ENCODE measurements at places on chromosomes 6 and 20.

- no peak for DNase-seq
These were observed 82.9 kb downstream of the ELOVL4 start for GRCh38 chr6:79864421-79864820.

DNA sequence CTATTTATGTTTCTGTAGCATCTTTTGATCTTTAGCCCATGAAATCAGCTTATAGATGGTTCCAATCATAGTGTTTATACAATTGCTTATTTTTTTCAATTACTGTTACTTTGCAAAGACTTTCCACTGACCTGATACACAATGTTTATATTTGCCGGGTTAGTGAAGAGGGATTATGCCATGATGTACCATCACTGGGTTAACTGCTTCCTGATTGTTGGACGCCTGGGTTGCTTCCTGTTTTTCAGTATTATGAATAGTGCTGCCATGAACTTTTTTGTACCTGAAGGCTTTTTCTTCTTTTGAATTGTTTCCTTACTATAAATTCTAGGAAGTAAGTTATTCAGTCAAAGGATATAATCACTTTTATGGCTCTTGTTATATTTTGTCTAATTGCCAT lies 6.9 kb downstream of the MANBAL start:
- no peak for DNase-seq

GRCh38 chr20:46559685-46560440 lies 9.4 kb upstream of the OCSTAMP start:
- DNase-seq, result no peak

DNA sequence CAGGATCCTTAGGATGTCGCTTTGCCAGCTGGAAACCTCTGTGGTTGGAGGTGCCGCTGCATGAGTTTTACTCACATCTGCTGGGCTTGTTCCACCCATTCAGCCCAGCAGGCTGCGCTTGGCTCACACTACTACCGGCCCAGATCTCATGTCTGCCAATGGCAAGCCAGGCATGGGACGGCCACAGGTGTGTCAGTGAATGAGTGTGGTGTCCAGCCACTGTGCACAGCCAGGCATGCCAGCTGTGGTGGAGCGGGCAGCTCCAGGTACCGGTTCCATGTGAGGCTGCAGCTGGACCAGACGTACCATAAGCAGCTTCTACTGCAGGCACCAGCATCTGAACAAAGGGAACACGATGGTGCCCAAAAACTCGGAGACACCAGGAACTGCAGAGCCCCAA lies 33.1 kb upstream of the ASF1A start:
- no peak for DNase-seq

DNA sequence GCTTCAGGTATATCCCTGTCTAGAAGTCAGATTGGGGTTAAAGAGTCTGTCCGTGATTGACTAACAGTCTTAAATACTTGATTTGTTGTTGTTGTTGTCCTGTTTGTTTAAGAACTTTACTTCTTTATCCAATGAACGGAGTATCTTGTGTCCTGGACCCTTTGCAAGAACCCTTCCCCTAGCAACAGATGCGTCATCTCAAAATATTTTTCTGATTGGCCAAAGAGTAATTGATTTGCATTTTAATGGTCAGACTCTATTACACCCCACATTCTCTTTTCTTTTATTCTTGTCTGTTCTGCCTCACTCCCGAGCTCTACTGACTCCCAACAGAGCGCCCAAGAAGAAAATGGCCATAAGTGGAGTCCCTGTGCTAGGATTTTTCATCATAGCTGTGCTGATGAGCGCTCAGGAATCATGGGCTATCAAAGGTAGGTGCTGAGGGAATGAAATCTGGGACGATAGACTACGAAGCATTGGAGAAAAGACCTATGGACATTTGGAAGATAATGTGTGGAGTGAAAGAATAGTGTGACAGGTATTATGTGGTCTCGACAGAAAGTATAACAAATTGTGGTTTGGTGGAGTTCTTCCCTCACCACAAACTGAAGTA lies at the start of gene HLA-DRA:
Gene HLA-DRA (plus strand): TSS at position 286 of the 613 bp plus-strand sequence. CDS start 64 bp downstream, at position 350.
- DNase-seq, result peak; percentile 20

- no peak for DNase-seq
These were observed 82.7 kb downstream of the CFAP61 start for GRCh38 chr20:20134941-20135575.

DNA sequence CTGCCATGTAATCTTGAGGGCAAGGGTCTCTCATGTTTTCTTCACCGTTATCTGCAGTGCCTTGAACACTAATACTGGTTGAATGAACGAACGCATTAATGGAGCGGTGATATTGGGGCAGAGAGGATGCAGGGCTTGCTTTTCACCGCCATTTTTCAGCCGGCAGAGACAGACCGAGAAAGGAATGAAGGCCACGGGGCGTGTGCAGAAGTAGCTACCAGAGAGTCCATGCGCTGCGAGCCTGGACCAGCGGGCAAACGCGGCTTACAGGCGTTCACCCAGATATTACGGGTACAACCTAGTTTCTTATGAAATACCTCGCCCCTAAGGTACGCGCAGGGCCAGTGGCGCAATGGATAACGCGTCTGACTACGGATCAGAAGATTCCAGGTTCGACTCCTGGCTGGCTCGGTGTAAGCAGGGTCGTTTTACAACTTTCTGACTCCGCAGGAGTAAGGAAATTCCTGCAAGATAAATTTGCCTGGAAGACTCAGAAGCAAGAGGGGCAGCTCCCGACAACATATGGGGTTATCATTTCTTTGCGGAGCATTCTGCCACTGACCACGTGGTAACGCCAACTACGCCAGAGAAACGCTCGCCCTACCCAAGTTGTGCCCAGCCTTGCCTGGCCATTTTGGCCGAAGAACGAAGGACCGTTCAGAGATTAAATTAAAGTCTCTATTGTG lies 863 bp upstream of the HMGN4 start:
- peak; percentile 68 for DNase-seq

DNA sequence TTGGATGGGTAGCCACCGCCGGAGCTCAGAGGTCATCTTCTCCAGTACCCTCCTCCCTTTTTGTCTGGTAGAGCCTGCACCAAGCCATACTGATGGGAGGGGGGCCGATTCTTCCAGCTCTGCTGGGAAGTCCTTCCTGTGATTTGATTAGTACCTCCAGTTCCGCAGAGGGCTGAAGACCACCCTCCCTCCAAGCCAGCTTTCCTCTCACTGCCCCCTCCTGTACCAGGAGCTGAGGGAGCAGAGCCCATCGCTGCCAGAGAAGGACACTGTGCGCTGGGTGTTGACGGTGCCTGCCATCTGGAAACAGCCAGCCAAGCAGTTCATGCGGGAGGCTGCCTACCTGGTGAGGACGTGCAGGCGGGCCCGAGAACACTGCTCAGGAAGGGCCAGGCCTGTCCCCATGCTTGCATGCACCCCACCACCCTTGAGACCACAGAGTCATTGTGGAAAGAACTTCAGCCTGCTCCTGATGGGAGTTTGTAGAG lies 13.2 kb downstream of the HSPA12B start:
- no peak for DNase-seq

DNA sequence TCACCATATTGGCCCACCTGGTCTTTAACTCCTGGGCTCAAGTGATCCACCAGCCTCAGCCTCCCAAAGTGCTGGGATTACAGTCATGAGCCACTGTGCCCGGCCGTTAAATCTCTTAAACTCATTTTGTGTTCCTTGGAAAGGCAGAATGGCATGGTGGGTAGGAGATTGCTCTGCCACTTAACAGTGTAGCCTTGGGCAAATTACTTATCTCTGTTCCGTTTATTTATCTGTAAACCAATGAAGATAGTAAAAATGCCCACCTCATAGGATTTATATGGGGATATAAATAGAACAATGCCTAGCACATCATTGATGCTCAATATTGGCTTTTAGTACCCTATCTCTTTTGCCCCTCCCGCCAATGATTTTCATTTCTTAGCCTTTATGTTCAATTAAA lies 7.2 kb upstream of the PIM1 start:
- DNase-seq, result no peak

- DNase-seq, result peak; percentile 89
These were observed 72.7 kb downstream of the TRAM2 start for GRCh38 chr6:52503851-52504781.

GRCh38 chr6:87824958-87825491 lies 123.0 kb upstream of the AKIRIN2 start:
- no peak for DNase-seq

DNA sequence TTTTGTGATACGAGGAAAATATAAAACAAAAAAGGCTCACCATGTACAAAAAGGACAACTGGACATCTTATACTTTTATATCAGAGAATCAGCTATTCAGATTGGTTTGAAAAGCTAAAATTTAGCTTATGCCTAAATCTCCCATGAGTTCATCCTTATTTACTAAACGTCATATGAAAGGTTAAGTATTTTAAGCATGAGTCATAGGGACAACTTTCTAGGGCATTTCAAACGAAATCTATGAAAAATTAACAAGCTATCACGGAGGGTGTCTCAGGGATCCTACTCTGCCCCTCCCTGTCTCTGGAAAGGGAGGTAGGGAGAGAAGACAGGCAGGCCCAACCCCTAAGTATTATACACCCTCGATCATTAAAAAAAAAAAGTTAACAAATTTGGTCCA lies 124.1 kb upstream of the LOC128125822 start:
- no peak for DNase-seq

- DNase-seq, result no peak
These were observed 315.9 kb downstream of the NKAIN2 start for GRCh38 chr6:124119596-124119995.

- no peak for DNase-seq
These were observed 112.0 kb downstream of the ATXN1 start for GRCh38 chr6:16649241-16649640.

DNA sequence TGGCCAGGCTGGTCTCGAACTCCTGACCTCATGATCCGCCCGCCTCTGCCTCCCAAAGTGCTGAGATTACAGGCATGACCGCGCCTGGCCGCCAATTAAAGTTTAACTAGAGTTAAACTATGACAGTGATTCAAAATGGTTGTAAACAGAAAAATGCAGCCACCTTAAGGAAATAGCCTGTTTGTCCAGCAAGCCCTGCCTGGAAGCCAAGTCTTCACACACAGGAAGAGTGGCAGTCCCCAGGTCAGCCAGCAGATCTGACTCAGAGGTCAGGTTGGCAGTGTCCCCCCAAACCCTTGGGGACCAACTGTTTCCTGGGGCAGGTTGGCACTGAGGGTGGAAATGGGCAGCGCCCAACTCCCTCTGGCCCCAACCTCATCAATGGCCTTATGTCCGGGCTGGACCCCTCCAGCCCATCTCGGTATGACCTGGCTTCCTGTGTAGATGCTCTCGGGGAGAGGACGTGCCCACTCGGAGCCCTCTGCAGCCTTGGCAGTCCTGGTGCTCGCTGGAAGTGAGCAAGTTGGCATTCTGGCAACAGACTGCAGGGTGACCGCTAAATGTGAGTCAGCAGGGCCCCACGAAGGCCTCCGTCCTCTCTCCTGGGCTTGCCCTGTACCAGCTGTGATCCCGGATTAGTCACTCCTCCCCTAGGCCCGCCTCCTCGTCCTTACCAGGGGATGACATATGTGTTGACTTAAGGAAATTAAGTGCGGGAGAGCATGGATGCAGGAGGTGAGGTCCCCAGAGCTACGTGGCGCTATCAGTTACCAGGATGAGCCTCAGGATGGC lies 9.7 kb upstream of the HSP90AB1 start:
- peak; percentile 97 for DNase-seq

- no peak for DNase-seq
These were observed 197.8 kb downstream of the OGFRL1 start for GRCh38 chr6:71486461-71486860.

DNA sequence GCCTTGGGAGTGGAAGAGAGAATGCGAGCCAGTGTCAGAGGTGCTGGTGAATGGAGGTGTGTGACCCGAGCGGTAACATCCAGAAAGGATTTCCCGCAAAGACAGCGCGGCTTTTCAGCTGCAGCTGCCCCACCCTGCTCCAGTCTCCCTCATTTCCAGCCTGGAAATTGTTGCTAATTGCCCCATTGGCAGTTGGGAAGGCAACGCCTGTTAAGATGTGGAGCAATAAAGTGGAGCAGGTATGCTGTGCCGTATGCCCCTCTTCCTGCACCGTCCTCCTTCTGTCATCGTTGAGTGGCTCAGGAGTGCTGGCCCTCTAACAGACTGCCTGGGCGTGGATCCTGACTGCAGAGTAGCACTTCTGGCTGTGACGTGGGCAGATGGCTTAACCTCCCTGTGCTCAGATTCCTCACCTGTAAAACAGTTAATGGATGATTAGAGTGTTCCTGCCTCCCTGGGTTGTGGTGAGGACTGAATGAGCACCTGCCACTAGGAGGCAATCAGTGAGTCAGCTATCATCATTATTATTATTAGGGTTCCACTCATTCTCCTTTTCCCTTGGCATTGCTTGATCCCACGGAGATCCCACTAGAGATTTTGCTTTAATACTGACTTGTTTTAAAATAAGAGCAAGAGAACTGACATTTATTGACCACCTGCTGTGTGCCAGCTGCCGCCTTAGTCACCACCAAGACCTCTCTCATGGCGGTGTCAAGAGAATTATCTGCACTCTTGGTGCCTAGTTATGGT lies 11.7 kb downstream of the ARFGEF2 start:
- no peak for DNase-seq

- no peak for DNase-seq
These were observed 95.9 kb upstream of the JAG1 start for GRCh38 chr20:10769700-10770099.

DNA sequence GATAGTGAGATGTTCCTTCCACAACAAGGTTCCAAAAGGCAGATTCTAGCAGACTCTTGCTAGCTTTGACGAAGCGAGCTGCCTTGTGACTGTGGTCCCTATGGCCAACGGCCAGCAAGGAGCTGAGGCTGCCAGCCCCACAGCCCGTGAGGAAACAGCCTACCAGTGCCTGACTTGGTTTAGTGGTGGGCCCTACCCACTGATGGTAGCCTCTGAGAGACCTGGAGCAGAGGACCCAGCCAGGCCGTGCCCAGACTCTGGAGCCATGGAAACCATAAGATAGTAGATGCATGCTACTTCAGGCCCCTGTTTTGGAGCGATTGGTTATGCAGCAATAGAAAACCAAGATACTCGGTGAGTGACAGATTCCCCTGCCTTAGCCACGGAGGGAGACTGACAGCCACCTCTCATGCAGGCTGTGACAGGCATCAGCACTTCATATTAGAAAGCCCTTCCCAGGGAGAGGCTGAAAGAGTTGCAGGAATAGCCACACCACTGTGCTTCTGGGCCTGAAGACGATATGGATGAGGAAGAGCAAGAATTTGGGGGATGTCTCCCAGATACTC lies 19.2 kb downstream of the PSMG4 start:
- no peak for DNase-seq

GRCh38 chr6:75935473-75935793 lies 137.0 kb downstream of the IMPG1 start:
- no peak for DNase-seq

DNA sequence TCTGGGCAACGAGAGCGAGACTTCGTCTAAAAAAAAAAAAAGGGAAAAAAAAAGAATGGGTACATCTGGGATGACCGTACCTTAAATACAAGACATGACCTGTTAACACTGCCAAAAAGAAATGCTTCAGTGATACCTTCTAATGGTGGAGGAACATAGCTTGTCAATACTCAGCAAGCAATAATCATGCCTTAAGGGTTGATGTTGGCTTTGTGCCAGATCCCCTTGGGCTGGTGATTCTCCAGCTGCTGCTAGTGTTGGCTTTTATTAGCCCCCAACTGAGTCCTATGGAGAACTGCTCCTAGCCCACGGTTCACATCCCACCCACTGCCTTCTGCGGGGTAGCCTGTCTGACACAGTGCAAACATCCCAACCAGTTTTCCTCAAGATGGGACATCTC lies 134.9 kb downstream of the PLCB1 start:
- DNase-seq, result no peak

Measured in HTR-8/SVneo (cell line).